ENCODE measurements at places on chromosomes 2 and 18.

- DNase-seq, result no peak
Observed at GRCh38 chr18:56436651-56437050, 201.7 kb downstream of the TXNL1 start.

DNA sequence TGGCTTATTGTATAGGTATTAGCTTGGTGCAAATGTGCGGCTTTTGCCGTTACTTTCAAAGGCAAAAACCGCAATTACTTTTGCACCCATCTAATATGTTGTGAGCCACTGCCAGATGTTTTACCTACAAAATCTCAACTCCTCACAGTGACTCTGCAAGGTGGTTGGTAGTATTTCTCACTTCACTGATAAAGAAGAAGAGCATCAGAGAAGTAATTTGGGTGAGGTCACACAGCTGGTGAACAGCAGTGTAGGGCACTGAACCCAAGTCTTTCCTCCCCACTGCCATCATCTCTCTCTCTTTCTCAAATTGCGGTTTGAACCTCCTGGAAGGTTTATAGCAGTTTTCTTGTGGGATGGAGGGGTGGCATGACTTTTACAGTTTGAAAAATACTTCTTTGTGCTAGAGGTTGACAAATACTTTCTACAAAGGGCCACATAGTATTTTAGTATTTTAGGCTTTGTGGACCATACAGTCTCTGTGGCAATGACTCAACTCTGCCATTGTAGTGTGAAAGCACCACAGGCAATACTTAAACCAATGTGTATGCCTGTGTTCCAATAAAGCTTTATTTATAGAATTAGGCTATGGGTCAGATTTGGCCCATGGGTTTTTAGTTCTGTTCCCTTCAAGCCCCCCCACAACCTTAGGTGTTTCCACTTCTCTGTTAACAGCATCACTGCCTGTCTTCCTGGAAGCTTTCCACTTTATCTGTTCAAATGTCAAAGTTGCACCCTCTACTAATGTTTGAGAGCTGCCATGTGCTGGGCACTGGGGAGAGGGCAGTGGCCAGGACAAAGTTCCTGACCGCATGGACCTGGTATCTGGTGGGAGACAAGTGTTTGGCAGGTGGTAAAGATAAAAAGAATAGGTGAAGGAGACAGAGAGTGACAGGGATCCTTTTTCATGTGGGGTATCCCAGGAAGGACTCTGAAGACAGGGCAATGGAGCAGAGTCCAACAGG is 30.1 kb downstream of the FHOD3 start:
- no peak for DNase-seq

- DNase-seq, result no peak
Observed at GRCh38 chr2:74764429-74765272, 69.3 kb upstream of the HK2 start.

GRCh38 chr2:222203041-222203440 is 95.8 kb downstream of the PAX3 start:
- DNase-seq, result no peak

DNA sequence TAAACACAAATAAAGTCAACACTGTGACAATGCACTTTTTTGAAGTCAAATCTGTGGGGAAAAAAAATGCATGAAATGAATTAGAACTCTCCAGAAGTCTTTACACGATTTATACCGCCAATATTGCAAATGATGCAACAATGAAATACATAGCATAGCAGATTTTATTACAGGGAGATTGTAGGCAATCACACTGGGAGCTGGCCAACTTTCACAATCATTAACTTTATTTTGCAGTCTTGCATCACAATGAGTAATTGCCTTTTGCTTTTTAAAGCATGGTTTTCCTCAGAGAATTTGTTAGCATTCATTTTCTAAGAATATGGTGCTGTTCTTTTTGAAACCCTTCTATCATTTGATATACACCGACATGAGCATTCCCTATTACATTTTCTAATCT is 366.4 kb upstream of the FSIP2 start:
- DNase-seq, result no peak

All from hematopoietic multipotent progenitor cell treated with erythropoietin and hydrocortisone succinate and interleukin-3 and kit ligand, for 15 days (in vitro differentiated cells).